ENCODE measurements at places on chromosomes 7 and 10.
A peak's percentile ranks its signal among the peaks of the same experiment; 100 is the strongest.

- DNase-seq = peak; percentile 55
Measured at GRCh38 chr10:79938728-79939406, 10.0 kb downstream of the SFTPD start.

GRCh38 chr10:12350167-12350872 is 973 bp downstream of the CAMK1D start:
- peak; percentile 62 for DNase-seq

DNA sequence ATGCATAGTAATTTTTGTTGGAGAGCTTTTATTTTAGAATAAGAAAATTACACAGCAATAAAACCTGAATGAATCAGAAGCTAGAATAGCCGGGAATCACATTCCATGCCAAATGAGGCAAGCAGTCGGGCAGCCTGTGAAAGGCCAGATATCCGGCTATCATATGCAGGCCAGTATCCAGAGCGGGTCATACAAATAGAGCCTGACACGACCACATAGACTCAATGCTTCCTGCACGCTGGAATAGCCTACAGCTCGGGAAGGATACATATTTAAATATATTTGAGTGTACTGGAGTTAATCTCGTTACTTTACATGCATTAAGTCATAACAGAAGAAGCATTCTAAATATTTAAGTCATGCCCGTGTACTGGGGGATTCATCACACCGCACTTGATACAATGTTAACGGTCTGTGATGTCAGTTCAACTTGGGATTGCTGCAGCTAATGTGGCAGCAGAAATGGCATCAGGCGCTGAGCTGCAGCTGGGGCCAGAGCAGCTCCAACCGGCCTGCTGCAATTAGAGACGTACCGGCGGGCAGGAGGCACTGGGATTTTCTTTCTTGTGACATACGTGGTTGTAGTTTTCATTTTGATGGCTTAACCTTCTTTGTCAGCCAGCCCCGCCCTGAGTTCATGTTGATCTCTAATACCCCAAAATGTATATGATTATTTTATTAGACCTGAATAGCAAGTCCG is 112.0 kb downstream of the EBF3 start:
- DNase-seq = no peak

DNA sequence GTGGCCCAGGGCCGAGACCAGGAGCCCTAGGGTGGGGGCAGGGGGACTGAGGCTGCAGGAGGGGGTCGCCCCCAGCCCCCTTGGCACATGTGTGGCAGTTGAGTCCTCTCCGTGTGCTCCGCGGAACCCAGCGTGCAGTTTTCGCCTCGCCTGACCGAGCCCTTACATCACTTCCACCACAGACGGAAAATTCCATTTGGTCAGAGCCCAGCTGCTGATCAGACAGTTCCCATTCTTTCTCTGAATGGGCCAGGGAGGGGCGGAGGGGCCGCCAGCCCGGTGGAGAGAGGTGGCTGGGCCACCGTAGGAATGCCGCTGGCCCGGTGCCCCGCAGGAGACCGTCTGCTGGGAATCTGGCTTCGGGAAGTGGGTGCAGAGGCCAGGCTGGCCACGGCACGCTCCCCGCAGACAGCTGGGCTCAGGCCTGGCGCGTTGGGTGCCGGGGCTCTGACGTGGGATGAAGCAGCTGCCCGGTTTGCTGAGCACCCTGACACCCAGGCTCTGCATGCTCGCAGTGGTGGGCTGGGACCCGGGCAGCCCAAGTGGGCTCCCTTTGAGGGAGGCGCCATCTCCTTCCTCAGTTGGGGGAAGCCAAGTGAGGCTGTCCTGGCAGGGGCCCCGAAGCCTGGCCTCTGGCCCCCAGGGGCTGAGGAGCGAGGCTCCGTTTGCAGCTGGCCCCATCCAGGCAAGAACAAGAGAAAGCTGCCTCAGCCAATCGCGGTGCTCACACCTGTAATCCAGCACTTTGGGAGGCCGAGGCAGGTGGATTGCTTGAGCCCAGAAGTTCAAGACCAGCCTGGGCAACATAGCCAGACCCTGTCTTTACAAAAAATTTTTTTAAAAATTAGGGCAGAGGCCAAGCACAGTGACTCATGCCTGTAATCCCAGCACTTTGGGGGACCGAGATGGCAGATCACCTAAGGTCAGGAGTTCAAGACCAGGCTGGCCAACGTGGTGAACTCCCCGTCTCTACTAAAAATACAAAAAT is 9.9 kb downstream of the TTYH3 start:
- peak; percentile 75 for DNase-seq

DNA sequence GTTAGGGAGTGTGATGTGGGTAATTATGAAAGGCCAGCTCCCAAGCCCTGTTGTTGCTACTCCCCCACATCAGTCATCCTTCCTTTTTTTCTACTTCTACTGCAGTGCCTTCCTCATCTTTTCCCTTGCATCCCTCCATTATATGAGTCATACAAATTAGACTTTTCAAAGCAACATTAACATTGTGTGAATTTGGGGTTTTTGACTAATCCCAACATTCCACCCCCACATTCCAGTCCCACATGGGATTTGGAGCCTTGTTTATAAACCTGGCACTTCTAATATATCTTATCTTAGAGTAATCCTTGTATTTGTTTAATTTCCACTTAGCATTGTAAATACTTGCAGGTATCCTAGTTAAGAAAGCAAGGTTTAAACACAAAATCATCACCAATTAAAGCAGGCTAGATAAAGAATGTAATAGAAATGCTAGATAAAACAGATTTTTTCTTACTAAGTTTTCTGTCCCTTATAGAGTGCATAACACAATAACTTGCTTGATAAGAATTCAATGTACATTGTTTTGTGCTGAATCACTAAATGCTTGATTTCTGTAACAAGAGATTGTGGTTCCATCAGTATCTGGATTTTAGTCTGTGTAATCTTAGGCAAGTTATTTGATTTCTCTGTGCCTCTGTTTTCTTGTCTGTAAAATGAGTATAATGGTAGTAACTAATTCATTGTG is 165.8 kb downstream of the CFTR start:
- DNase-seq = no peak

DNA sequence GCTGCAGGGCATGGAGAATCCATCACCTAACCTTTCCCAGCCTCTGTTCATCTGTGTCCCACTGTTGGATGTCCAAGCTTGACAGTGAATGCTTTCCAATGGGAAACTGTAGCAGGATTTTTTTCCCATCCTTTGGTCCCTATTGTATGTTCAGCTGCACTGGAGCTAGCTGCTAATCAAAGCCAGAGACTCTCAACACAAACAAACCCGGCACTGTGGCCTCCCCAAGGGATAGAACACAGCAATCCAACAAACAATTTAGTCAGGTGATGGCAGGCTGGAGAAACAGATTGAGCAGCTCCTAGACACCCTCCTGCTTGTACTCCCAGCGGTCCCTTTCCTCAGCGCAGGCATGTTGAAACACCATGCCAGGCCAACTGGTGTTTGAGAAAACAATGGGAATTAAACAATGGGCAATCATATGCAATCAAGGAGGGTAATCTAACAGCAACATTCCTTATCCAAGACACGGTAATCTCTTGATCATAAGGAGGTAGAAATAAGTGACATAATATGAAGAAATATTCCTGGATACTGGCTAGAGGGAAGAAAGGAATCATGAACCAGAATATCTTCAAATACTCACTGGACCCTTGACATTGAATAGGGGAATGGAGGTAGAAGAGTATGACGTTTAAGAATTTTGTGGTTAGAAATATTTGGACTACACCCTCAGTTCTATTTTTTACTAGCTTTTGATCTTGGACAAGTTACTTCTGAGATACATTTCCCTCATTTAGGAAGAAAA is 15.0 kb downstream of the PTN start:
- DNase-seq = no peak

GRCh38 chr7:51446785-51447184 is 130.2 kb upstream of the COBL start:
- no peak for DNase-seq

- no peak for DNase-seq
Measured at GRCh38 chr7:48042636-48043035, 7.3 kb downstream of the C7orf57 start.

- no peak for DNase-seq
Measured at GRCh38 chr10:127986531-127987466, 79.9 kb downstream of the PTPRE start.

GRCh38 chr7:118076564-118076963 is 107.4 kb upstream of the LSM8 start:
- DNase-seq = no peak

- no peak for DNase-seq
Measured at GRCh38 chr7:90518630-90519029, 49.2 kb downstream of the PTTG1IP2 start.

Data from SK-N-SH (cell line).